ENCODE measurements at places on chromosomes 12 and 14.

DNA sequence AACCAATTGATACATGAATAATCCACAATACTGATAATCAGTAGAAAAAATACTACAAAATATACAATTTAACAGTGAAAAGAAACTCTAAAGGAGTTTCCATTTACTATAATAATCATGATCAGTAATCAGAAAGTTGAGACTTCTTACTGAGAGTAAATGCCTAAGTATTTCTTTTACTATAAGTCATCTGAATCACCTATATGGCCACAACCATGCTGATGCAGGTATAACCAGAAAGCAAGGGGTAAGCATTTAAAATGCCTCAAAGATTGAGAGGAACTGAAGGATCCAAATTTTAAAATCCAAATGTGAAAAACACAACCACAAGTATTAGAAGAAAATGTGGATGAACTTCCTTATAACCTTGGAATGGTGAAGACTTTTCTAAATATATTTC lies 23.4 kb downstream of the CDK17 start:
- no peak for DNase-seq

- no peak for DNase-seq
Observed at GRCh38 chr14:86858031-86858430, 1135.0 kb downstream of the GALC start.

DNA sequence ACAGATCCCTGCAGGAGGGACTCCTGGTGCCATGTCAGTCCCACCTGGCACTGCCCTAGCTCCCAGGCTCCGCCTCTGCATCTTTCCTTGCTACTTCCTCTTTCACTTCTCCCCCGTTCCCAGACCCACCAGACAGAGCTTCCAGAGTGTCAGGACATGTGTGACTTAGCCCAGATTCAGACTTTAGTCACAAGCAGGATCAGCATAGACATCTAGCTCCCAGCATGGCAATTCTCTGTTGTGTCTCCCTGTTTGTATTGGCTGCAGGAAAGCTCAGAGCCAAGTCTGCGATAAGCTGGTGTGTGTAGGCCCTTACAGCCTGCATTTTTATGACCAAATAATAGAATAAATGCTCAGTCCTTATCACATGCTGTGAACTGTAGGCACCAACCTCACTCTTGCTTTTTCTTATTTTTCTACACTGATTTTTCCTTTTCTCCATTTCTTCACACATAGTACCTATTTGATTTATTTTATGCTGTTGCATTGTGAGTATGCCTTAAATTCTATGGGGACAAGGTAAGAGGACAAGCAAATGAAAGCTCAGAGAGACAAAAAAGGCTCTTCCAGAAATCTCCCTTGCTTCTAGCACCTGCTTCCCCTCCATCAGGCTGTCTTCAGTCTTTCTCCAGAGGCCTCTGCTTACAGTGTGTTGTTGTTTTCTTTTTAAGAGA lies 5.9 kb downstream of the DHRS2 start:
- no peak for DNase-seq

- no peak for DNase-seq
Observed at GRCh38 chr14:21440859-21441258, 15.1 kb downstream of the CHD8 start.

DNA sequence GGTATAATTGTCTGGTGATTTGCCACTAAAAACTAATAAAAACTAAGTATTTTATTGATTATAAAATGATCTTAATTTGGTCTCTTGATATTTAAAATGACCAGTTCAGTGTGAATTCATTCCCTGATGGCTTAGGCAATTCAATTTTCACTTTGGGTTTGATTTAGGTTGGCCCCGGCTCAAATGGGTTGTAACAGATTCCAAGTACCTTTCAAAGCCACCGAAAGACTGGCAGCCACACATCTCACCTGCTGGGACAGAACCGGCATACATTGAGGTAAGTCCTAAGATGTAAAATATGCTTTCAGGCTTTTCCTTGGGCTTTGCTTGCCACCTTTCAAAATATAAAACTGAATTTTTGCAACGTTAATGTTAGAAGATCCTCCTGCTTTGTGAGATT lies 77.5 kb upstream of the ATF1 start:
- DNase-seq, result no peak

DNA sequence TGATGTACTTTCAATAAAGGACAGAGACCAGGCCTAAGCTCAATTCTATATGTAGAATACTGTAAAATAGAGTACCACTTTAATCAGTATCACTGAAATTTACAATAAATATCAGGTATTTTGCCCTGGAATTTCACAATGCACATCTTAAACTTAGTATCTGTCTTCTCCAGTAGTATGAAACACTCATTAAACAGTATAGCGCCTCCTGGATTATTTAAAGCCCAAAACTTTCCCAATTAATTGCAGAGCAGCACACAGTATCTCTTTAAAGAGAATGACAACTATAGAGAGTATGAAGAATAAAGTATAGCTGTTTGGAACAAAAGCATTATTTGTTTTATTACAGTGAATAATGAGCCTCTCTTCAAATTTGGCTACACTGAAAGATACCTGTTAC lies 80.2 kb downstream of the BHLHE41 start:
- DNase-seq, result no peak
